ENCODE measurements at places on chromosomes 5 and 9.

- DNase-seq: no peak
Measured at GRCh38 chr9:97689401-97690180, 7.5 kb downstream of the XPA start.

- DNase-seq: no peak
Measured at GRCh38 chr9:127975376-127976315, 5.1 kb downstream of the EEIG1 start.

- no peak for DNase-seq
Measured at GRCh38 chr9:11779971-11780370, 913.2 kb upstream of the TYRP1 start.

- no peak for DNase-seq
Measured at GRCh38 chr5:127358740-127359139, 68.1 kb downstream of the MEGF10 start.

GRCh38 chr5:77852514-77853352 is 76.6 kb upstream of the TBCA start:
- no peak for DNase-seq

DNA sequence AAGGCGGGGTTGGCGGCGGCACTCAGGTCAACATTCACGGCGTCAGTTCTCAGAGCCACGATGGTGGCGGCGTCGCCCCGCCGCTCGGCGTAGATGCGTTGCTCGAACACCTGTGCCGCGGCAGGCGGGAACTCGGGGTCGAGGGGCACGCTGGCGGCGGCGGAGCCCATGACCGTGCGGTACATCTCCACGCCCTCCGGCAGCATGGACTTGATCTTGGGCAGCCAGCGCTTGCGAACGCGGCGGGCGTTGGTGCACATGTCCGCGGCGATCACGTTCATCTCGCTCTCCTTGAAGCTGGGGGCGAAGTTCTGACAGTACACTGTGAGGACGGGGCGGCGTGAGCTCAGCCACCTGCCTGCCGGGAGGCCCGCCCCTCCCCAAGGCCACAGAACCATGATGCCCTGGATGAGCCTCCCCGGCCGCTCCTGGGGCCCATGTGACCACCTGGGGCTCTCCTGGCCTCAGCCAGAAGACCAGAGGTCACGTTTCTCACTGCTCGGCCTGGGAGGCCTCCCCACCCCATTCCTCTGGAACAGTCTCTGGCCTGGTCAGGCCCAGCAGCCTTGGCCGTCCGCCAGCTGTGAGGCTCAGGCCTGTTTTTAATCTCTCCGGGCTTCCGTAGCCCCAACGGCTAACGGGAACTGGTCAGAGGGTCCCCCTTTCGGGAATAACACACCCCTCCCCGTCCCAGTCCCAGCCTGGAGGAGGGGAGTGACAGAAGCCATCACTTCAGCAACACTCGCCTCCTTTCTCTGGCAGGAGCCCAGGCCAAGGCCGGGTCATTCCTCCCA is 50.7 kb upstream of the UBAC1 start:
- no peak for DNase-seq

GRCh38 chr9:3708751-3709150 is 182.9 kb upstream of the RFX3 start:
- DNase-seq: no peak

GRCh38 chr9:69322256-69322655 is 2.8 kb upstream of the ENTREP1 start:
- DNase-seq: no peak

- DNase-seq: no peak
Measured at GRCh38 chr5:132098151-132098594, 24.6 kb downstream of the CSF2 start.

DNA sequence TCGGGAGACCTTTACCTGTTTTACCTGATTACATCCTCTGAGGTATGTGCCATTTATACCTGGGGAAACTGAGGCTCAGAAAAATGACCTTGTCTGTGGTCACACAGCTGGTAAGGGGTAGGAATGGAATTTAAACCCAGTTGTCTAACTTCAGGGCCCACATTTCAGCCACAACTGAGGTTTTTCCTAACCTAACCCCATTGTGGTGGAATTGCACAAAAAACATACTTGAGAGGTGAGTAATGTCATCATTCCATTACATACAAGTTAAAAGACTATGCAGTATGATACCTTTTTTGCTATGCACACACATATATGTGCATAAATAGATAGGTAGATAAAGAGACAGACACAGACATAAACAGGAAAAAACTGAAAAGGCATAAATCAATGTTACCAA is 14.1 kb downstream of the FGF1 start:
- no peak for DNase-seq

DNA sequence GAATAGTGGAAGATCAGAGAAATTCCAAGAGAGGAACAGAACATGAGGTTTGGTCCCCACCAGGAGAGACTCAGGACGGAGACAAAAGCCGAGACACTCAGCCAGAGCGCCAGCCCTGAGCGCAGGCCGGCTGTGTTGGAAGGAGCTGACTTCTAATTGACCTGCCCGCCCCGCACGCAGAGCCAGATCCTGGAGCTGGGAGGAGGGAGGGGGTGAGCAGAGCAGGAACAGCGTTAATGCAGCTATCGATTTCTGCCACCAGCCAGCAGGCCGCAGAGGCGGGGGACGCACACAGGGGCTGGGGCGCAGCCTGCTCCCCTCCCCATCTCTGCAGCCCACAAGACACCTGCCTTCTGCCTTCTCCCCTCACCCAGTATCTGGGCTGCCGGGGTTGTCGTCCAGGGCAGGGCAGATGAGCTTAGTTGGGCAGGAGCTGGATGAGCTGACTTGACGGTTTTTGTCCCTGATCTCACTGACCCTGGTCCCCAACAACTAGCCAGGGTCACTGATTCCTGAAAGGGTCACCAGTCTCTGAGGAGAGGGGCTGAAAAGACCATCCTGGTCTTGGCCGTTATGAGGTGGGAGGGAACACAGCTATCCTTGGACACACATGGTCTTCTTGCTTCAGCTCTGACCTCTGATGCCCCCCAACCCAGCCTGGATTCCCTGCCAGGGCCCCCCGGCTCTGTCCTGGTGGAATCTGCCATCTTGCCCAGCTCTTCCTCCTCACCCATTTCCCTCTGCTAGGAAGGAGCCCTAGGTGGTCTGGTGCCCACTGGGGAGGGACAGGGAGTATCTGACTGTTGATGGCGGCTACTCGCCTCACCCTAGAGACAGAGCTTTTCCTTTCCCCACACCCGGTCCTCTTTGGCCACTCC is 29.8 kb downstream of the CXXC5 start:
- DNase-seq: no peak
